ENCODE measurements at places on chromosomes 7 and 10.

DNA sequence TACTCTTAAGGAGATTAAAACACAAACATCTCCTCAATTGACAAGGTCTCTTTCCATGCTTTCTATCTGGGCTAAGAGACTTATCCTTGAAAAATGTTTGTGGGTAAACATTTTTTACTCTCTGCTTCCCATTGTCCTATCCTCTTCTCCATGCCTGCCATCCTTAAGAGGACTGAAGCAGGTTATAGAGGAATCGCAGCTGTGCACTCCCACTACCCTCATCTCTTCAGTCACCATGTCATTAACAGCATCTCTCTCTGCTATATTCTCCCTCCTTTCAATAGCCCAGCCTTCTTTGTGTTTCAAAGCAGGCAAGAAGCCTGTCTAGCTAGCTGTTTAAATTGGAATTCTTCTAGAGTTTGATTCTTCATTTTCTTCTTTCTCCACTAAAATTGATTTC, 22.6 kb downstream of the COL1A2 start:
- no peak for DNase-seq

GRCh38 chr10:59808896-59809643, 55.8 kb upstream of the MRLN start:
- peak; percentile 93 for DNase-seq

- DNase-seq = no peak
Observed at GRCh38 chr7:137771679-137772078, 75.1 kb downstream of the DGKI start.

DNA sequence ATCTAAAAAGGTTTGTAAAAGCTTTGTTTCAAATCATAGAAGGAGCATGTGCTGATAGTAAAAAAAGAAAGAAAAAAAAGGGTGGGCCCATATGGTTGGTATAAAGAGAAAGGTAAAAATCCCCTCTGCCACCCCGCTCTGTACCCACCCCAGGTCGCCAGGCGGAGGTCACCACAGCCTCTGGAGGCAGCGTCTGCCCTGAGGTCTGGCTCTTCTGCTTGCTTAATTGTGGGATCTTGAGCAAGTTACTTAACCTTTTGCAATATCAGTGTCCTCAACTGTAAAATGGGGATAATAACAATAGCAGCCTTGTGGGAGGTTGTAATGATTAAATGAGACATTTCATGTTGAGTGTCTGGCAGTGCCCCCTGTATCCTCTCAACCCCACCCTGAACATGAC, 10.7 kb upstream of the PCBD1 start:
- no peak for DNase-seq

- DNase-seq = peak; percentile 91
Observed at GRCh38 chr7:92645114-92646061, 55.2 kb upstream of the FAM133B start.

GRCh38 chr7:32150039-32150438, 79.8 kb upstream of the PDE1C start:
- no peak for DNase-seq

DNA sequence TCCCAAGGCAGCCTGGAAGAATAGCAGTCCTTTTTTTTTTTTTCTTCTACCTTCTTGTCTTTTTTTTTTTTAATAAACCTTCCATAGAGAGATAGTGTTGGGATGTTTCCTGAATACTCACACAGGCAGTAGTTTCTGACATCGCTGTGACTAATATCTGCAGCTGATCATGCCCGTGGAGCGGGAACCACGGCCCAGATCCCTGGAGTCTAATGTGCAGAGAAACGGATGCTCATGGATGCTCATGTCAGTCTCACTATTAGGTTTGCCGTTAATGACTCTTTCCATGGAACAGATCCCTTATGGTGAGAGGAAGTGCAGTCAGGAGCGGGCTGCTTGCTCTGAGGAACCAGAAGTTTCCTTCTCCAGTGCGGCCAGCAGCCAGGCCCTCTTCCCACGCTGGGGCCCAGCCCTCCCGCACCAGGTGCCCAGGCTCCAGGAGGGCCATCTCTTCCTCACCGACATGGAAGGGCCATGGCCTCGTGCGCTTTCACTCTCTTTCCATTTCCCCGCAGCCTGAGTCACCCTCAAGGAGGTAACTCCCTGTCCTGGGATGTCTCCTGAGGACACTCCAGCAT, 132.5 kb downstream of the WDR37 start:
- no peak for DNase-seq

DNA sequence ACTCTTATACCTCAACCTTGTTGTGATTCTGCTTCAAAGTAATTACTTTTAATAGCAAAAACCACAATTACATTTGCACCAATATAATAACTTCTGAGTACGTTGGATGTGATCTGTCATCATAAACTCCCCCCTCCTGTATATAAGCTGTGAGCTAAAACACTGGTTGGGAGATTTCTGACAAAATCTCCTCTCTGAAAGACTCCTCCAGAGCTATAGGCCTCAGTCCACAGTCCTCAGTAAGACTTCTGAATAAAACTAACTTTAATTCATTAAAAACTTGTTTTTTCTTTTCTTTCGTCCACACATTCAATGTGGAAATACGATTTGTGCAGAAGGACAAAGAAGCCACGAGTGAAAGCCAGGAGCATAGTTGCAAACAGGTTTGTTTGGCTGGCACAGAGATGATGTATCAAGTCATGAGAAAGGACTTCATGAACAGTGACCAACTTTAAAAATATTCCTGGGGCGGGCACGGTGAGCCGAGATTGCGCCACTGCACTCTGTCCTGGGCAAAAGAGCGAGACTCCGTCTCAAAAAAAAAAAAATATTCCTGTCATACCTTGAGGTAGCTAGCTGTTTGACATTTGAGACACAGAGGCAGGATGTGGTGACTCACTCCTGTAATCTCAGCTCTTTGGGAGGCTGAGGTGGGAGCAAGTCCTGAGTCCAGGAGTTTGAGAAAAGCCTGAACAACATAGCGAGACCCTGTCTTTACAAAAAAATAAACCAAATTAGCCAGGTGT, 91.1 kb upstream of the ARHGAP21 start:
- peak; percentile 88 for DNase-seq

DNA sequence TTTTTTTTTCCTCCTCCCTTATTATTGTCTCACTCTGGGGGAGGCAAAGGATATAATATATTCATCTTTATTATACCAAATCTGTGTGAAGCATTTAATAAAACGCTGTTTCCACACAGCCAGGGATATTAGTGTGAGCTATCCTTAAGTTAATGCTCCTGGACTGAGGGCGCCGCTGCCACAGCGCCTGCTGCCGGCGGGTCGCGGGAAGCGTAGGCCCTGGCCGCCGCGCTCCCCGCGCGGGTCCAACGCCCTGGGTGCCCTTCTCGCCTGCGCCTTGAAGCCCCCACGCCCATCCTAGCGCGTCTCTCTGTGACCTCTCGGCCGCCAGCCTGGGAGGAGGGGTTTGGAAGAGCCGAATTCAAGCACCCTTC, 9.5 kb upstream of the LBX1 start:
- DNase-seq = peak; percentile 38

GRCh38 chr7:112930787-112931186, 140.6 kb upstream of the TMEM168 start:
- peak; percentile 21 for DNase-seq

GRCh38 chr7:138549082-138549481, 89.0 kb downstream of the TRIM24 start:
- DNase-seq = no peak
